Stimulated activated CD4-positive, alpha-beta T cell treated with anti-CD3 and anti-CD28 coated beads, Interleukin-4, amount 100 ng/mL, for 4 hours (primary cell): ENCODE measurements at places on chromosomes 6 and 20.

DNA sequence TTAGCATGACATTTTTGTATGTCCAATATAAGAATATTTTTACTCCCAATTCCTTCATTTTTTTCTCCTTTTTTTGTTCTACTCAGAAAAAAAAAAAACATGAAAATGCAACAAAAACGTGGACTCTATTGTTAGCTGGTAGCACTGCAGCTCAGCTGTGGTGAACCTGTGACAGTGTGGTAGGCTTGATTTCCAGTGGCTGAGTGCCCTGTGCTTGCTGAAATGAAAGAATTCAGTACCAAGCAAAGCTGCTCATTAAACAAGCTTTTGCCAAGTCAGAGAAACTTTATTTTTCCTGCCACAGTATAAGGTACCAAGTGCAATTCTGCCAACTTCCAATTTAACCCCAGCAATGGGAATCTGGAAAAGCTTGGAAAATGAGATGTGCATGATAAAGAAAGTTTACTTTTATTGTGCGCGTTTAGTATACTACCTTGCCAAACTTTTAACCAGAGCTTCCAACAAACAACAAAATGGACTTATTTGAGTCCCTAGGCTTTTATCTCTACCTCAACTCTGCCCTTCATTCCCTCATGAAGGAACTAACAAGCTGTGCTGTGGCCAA is 215.2 kb downstream of the SLC35F1 start:
- DNase-seq = no peak

DNA sequence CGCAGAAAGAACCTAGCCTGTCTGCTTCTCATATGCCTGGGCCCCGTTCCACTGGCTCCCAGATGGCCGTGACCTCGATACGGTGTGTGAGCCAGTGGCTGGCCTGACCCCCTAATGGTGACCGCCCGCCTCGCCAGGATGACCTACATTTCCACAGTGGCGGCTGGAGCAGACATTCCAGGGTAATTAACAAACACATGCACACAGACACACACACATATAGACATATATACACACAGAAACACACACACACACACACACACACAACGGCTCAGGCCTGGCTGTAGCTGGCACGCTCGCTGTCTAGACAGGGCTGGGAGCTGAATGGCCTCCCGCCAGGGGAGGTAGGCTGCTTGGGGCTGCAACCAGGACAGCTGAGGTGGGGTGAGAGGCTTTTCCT is 227.1 kb downstream of the ANKRD60 start:
- no peak for DNase-seq

DNA sequence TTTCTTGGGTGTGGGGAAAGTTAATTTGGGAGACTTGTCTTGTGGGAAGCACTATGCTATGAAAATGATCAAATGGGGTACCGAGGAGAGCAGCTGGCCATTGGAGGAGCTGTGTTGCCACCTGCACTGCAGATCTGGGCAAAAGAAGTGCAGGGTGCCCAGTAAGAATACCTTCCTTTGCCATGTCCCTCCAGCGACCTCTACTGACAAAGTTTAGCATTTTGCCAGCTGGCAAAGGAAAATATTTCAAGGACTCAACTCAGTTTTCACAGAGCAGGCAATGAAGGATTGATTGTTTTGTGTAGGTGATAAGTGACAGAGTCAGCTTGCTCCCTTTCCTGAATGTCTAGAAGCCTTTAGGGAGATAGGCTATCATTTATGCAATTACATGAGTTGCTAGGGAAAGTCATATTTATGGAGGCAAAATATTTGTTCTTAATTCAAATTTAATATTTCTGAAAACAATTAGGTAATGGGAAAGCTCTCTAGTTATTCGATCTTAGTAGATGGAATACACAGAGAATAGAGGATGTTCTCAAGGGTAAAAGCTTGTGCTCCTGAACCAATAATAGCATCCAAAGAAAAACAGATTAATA is 118.4 kb downstream of the FARS2 start:
- DNase-seq = no peak

DNA sequence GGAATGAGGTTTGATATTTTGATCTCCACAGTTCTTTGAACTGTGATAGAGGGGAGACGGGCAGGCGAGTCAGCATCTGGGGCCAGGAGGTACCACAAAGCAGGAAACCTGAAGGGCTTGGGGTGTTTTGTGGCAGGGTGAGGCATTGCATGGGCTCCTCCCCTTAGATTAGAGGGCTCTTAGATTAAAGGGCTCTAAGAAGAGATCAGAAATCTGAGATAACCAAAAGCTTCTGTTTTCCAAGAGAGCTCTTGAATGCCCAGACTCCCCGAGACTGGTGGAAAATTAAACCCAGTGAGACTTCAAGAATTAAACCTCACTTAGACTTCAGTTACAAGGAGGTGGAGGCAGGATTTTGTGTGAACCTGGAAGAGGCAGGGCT is 2.4 kb upstream of the GPX5 start:
- DNase-seq = no peak

- DNase-seq = no peak
These were observed 37.9 kb downstream of the SCML4 start for GRCh38 chr6:107786179-107786578.

DNA sequence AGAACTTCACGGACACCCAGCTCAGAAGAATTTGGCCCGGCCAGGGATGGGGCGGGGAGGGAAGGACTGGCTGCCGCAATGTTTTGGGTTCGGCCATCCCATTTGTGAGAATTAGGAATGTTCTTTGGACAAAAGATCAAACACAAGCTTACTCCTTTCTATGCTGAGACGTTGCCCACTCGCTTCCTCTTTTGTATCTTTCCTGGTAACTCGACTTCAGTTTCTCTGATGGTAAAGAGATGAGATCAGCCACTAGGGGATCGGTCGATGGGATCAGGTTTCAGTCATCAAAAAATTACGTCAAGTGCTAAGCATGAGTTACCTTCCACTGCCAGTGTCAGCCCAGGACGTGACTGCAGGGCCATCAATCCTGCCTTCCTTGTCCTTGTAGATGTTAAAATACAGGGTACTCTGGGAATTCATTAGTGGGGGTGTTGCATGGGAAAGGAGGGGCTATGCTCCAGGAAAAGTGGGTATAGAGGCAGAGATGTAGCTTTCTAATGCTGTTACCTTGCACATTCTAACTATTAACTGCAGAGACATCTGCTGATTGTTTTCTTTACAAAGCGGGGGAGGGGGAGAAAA is 190.2 kb downstream of the TSHZ2 start:
- no peak for DNase-seq

DNA sequence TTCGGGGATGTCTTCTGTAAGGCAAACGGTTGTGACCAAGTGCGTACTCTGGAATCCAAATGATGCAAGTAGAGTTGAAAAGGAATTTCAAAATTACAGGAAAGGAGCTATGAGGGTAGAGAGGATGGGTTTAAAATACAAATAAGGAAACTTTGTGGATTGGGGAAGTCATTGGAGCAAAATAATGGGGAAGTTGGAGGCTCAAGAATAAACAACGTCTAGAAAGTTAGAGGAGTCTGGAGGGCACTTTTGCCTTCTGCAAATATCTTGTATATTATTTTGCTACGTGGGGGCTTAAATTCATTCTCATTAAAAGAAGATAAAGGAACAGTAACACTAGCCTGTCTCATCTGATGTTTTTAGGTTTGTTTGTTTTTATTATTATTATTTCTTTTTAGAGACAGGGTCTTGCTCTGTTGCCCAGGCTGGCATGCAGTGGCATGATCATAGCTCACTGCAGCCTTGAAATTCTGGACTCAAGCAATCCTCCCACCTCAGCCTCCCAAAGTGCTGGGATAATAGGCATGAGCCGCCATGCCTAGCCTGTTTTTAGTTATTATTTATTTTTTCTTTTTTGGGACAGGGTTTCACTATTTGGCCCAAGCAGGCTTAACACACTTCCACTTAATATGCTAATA is 55.0 kb upstream of the TNFAIP3 start:
- no peak for DNase-seq

GRCh38 chr6:56891754-56892153 is 63.2 kb upstream of the BEND6 start:
- no peak for DNase-seq

- no peak for DNase-seq
These were observed 165.8 kb upstream of the EEF1E1 start for GRCh38 chr6:8268156-8268555.

DNA sequence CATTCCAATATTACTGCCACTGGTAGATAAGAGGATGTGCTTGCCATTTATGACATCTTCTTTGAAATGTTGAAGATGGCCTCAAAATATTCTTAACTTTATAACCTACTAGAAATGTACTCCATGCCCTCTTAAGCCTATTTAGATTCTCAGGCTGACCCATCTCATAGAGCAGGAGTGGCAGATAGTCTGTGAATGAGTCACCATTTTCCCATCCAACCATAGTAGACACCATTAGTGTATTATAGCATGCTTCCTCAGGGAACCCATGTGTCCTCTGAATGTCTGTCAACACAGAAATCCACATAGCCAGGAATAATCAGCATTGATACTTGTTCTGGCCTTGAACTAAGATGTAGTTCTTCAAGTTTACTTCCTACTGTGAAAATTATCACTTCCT is 150.2 kb downstream of the IMPG1 start:
- DNase-seq = no peak

DNA sequence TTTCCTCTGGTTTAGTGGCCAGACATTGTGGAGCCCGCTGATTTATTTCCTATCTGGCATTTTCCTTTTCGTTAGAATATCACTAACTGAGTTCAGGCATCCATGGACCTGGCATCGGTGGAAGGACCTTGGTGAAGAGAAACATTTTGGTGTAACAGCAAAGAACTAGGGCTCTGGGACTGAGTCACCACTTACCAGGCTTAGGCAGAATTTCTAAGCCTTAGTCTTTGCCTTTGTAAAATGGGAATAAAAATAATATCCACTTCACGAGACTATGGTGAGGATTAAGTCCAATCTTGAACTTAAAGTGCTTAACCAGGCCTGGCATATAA is 42.0 kb upstream of the ENPP1 start:
- DNase-seq = no peak

DNA sequence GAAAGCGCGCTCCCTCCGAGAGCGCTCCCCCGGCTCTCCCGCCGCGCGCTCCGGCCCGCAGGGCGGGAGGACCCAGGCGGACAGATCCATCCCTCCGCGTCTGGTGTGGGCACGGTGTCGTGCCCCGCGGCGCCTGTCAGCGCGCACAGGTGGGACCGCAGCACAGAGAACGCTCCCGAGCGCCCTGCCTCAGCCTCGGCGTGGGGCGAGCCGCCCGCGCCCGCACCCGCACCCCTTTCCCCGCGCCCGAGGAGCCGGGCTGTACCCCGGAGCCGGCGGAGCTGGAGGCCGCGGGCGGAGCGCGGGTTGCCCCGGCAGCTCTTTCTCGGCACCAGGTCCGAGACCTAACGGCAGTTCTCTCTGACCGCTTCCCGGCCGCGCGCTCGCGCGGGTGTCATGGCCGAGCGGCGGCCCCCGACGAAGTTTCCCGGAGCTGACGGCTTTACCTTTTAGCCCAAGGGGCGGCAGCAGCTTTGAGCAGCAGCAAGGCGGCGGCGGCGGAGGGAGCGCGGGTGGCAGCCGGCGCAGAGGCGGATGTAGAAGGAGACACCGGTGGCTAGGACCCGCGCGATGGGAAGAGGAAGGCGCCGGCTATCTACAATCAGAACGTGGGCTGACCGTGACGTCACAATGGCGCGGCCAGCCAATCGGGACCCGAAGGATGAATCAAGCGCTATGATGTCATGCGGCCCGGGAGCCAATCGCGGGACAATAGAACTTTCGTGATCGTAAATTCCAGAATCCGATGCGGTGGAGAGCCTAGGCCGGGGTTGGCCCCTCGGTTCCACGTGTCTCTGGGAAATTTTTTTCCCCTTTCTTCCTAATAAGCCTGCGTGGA is at the start of gene ELOVL5:
Gene ELOVL5 (minus strand): TSS at position 580 of the 838 bp plus-strand sequence. CDS start 53,251 bp downstream, outside the sequence.
- DNase-seq = peak; percentile 97

DNA sequence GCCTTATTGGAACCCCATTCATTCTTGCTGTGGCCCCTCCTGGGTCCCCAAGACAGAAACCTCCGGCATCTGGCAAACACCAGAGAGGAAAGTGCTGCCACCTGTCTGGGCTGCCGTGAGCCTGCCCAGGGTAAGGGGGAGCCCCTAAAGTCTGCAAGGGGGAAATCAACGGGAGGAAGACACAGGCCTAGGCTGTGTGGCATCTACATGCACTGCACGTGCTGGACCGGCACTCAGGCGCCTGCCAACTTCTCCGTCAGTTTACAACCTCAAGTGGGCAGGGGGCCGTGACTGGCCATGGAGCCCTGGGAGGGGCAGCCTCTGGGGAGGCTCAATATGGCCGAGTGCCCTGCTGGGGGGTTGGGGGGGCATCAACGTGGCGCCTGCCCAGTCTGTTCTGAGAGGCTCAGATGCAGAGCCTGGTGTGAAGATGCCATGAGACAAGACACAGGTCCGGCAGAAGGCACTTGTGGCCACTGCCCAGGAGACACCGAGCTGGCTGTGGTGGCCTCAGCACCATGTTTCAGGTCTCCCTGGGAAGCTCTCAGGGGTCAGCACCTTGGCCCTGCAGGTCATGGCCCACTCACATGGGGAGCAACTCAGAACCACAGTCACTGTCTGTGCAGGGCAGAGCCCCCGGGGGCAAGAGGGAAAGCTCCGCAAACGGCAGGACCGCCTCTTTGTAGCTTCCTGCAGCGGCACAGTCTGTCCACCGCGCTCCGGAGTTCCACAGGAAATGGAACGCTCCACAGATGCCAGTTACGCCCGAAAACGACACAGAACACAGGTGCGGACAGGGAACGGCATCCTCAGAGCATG is 8.4 kb downstream of the UCKL1 start:
- DNase-seq = no peak

DNA sequence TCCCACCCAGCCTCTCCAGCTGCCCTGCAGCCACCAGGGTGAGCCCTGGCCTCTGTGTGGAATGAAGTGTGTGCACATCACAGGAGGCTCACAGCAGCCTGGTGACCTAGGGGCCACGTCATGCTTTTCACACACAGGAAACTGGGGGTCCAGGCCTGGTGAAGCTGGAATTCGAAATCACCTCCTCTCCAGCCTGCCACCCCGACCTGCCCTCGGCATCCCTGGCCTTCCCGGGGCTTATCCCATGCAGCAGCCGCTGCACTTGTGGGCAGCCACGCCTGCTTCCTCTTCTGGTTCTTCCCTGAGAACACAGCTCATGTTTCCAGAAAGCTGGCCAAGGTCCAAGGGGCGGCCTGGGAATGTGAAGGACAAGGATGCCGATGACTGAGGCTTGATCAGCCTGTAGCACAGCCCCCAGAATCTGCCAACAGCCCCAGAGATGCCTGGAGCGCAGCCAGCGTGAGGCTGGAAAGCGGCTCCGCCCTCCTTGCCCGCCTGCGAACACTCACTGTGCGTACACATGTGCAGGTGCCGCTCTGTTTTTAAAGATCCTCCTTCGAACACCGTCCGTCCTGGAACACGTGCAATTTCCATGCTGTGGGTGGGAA is 4.2 kb upstream of the NTSR1 start:
- no peak for DNase-seq

DNA sequence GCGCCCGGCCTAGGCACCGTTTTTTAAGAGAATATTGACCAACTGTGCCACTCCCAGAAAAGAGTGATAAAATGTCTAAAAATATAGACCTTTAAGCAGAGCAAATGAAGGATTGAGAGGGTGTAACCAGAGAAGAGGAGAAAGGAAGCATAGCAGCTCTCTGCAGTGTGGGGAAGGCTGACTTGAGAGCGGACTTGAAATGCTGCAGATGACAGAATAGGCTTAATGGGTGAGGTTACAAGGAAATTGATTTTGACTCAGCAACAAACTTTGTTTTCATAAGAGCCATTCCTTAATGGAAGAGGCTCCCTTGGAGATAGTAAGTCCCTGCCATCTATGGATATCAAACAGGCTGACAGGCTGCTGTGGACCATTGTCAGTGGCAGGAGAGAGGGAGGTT is 7.7 kb upstream of the JAG1 start:
- DNase-seq = no peak

- no peak for DNase-seq
These were observed 8.1 kb downstream of the PIM1 start for GRCh38 chr6:37177935-37178517.

- DNase-seq = no peak
These were observed 95.7 kb downstream of the SLC24A3 start for GRCh38 chr20:19308146-19308545.

- DNase-seq = no peak
These were observed 32.8 kb downstream of the KCNK17 start for GRCh38 chr6:39281312-39281980.
